ENCODE measurements at places on chromosomes 16 and 17.

DNA sequence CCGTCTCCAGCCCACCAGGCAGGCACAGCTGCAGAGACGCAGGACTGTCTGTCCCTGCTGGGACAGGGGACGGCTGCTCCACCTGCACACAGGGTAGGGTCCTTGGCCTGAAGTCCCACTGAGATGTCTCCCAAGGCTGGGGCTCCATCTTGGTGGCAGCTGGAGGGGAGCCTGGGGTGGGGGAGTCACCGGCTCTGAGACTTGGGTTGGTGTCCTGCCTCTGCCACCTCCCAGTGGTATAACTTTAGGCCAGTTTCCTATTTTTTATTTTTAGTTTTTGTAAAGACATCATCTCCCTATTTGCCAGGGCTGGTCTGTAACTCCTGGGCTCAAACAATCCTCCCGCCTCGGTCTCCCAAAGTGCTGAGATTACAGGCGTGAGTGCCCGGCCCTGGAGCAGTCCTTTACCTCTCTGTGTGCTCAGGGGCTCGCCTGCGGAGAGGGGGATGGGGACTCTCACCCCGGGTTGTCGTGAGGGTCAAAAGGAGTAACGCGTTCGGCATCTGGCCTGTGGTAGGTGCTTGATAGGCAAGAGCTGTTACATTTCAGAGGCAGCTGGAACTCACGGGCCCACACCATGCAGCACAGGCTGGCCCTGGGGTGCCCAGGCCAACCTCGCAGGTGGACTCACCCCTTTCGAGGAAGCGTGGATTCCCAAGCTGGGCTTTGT is 46.6 kb upstream of the DOC2B start:
- DNase-seq, result no peak

DNA sequence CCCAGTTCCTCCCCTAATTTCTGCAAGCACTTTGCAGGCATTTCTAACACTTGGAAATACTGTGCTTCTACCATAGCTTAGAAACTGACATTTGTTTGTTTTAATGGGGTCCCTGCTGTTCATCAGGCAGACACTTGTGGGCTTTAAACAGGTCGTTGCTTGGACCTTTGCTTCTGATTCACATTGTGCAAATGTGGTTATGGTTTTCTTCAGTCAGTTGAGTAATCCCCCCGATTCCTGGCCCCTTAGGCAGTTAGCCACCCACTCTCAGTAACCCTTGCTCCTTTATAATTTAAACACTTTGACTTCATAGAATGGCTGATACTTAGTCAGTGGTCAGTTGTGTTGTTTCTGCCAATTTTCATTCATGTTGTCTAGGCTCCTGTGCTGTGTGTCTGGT is 39.4 kb downstream of the SLC47A1 start:
- DNase-seq, result no peak

DNA sequence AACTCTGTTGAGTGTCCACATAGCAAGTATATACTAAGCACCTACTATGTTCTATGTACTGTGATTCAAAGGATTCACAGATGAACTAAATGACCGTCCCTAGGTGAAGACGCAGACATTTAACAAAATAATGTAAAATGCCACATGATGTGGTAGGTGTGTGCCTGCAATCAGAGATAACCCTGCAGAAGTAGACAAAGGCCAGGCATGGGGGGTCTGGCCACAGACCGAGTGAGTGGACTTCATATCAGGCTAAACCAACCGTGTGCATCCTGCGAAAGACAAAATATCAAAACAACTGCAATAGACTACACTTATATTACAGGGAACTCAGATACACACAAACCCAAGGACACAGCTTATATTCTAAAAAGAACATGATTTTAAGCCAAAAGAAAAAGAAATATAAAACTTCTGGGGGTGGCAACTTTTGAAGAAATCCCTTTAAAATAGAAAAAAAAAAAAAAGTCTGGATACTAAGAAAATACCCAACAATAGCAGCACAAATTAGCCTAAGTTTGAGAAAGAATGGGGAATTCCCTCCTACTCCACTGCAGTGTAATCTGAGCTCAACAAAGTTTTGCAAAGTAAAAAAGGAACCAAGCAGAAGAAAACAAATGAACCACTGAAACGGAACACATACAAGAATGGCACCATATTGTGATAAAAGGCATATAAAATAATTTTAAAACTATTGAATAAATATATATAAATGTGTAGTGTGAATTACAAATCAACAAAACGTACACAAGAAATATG is 12.3 kb downstream of the HSDL1 start:
- no peak for DNase-seq

- no peak for DNase-seq
Measured at GRCh38 chr16:67965668-67966548, 2.5 kb downstream of the SLC12A4 start.

GRCh38 chr17:51857052-51857597 is 301.4 kb downstream of the CA10 start:
- no peak for DNase-seq

DNA sequence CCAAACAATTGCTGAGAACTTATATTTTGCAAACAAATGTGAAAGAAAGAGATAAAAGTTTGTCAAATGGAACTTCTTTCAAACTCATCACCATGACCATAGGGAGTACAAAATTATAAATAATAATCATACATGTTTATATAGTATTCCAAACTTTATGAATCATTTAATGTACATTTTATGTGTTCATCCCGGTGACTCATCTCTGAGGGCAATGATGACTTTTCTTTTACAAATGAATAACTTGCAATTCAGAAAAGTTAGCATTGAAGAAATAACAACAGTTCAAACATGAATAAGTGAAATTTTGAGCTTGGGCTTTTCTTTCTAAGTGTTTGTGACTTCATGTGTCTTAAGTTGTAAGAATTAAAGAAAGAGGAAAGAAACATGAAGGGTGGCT is 66.3 kb upstream of the CDH8 start:
- DNase-seq, result no peak
